Hypothalamus (tissue), 51 donors: ENCODE measurements at places on chromosomes 2 and 18.

GRCh38 chr2:173874003-173874893 lies 90.9 kb downstream of the SP3 start:
- no peak for DNase-seq

DNA sequence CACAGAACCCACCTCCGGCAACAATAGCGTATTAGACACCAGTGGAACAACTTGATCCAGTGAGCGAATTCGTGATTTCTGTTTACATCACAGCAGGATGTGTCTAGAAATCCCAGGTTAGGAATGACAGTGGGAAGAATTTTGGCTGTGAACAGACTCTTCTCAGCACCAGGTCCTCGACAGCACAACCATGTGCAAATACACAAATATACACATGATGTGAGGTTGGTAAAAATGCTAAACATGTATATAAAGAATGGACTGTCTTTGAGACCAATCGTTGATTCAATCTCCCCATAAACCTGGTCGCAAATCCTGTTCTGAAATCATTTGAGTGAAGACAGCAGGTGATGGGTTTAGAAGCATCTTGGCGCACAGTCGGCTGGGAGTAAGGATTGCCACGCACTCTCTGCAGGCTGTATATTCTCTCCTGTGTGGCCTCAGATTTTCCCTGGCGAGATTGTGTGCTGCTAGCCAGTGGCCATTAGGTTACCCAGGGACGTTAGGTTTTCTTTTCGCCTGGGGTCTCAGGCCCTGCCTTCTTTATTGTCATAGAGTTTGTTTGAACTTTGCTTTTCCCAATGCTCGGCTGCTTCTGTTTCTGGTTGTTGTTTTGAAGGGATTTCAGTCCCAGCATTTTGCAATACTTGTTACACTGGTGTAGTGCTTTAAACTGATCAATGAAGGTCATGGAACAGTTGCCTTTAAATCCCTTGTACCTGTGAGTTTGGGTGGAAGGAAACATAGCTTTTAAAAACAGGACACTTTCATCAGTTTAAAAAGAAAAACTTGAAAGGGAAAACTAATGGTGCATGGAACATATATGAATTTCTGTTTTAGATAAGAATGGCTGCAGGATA lies 147.3 kb downstream of the ALPK2 start:
- no peak for DNase-seq

- no peak for DNase-seq
Observed at GRCh38 chr2:219344751-219345430, 12.3 kb upstream of the RESP18 start.

- DNase-seq = no peak
Observed at GRCh38 chr2:170155022-170155722, 22.8 kb upstream of the MYO3B start.

DNA sequence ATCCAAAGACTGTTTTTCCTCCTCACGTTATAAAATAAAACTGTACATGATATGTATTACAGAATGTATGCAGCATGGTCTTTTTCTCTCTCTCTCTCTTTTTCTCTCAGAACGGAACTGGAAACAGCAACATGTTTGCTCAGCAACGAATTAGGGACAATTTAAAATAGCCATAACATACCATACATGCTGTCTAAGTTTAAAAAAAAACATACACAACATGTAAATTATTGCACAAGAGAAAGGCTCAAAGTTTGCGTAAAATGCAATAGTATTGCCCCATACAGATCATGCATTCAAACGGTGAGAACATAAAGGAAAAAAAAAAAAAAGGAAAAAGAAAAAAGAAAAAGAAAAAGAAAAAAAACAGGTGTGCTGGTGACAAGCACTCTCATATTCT lies 93.6 kb downstream of the BCL11A start:
- no peak for DNase-seq

GRCh38 chr2:221350616-221351015 lies 221.5 kb downstream of the EPHA4 start:
- no peak for DNase-seq

DNA sequence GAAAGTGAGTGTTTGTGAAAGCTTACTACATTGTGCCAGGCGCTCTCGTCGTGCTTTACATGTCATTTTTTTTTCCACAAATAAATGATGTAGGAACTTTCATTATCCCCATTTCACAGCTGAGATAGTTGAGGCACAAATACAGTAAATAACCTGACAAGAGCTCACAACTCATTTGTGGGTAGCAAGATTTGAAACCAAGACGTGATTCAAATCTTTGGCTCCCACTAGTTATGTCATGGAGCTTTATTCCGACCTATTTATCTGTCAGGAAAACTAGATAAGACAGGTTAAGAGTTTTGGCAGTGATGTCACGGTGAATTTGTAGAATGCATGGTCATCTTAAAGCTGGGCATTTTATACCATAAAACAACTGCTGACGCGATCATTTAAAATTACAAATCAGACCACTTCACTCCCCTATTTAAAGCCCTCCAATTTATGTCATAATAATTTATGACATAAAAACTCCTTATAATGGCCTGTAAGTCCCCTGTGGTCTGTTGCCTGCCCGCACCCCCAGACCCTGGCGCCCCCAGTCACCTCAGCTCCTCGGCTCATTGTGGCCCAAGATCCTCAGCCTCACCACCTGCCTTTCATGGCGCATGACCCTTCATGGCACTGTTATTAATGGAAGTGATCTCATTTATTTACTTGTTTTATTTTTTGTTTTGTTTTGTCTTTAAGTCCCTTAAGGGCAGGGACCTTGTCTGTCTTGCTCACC lies 678 bp upstream of the ZNF24 start:
- no peak for DNase-seq

DNA sequence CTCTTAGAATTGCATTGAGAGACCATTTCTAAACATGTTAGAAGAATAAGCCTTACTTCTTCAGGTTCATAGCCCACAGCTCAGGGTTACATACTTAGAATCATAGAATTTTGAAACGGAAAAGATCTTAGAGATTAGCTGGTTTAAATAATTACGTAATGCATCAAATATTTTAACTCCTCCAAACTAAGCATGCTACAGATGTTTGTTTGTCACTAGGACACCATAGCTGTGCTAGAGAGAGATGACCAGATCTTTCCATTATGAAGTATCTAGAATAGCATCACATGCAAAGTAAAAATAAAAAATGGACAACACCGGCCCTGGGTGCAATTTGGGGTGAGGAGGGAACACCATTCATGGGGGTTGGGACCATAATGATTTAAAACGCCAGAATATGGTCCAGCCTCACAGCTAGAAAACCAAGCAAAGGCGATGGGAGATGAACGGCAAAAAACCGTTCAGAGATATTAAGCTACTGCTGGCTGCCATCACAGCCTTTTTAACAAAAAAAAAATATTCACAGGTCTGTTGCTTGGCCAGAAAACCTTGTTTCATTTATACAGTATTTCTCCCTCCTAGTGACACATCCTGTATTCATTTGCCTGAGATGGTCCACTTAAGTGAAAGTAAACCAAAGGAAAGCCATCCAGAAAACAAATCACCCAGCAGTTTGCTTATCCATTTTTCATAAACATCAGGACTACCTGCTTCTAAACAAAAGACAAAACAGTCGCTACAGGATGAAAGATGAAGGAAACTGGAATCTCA lies 94.2 kb downstream of the EPHA4 start:
- no peak for DNase-seq

DNA sequence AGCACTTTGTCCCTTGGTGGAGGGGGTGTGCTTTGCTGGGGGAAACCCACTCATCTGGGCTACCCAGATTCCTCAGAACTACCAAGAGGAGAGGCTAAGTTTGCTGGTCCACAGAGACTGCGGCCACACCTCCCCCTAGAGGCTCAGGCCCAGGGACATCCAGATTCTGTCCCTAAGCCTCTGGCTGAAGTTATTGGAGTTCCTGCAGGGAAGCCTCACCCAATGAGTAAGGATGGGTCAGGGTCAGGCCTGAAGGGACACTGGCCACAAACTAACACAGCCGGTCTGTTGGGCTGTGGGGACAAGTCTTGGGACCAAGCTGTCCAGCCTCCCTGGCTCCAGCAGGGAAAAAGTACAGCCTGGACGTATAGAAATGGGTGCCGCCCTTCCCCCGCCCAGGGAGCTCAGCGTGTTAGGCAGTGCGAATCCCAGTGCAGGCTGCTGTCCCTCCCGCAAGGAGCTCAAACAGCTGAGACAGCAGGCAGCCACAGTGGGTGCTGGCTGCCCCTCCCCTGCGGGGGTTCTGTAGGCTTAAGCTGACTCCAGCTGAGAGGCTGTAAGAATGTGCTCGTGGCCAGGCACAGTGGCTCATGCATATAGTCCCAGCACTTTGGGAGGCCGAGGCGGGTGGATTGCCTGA lies 86.9 kb upstream of the ARL5A start:
- no peak for DNase-seq

DNA sequence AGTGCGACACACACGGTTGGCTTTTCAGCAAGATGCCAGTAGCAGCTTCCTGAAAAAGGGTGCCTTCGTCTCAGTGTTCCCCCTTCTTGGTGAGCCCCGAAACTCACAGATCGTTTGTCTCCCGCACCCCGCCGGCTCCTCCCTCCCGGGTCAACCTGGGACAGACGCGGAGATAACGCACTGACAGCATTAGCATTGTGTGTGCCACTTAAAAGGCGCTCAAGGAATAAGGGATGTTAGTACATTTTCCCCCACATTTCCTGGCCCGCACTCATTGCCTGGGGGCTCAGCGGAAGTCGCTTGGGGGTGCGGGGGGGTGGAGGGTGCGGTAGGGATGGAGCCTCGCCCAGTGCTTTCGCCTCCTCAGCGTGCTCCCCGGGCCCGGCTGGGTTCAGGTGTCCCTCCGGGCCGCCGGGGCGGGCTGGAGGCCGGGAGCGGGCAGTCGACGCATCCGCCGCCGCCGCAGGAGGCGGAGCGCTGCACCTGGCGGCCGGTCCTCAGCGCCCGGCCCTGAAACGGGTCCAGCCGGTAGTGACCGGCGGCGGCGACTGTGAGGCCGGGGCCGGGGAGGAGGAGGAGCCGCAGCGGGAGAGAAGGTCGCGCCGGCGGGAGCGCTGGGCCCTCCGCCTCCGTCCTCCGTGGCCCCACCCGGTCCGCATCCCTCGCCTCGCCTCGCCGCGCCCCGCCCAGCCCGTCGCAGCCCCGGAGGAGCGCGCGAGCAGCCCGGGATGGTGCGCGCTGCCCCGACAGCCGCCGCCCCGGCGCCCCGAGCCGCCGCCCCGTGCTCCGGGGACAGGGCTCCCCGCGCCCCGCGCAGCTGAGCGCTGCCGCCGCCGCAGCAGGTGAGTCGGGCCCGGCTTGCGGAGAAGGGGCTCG lies at the start of gene MFSD6:
TSS of gene MFSD6 (plus strand) at position 694 of the 876 bp plus-strand sequence. CDS start 27,675 bp downstream, outside the sequence.
- DNase-seq = peak; percentile 57

DNA sequence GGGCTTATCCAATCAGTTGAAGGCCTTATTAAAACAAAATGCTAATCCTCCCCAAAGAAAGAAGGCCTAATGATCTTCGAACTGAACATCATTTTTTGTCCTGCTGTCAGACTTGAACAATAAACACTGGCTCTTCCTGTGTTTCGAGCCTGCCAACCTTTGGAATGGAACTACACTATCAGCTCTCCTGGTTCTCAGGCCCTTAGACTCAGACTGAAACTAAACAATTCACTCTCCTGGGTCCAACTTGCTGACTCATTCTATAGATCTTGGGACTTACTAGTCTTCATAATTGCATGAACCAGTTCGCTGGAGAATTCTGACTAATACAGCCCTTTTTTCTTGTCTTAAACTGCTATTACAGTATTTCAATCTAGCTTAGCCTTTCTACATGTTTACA lies 235.2 kb downstream of the LNPK start:
- no peak for DNase-seq

DNA sequence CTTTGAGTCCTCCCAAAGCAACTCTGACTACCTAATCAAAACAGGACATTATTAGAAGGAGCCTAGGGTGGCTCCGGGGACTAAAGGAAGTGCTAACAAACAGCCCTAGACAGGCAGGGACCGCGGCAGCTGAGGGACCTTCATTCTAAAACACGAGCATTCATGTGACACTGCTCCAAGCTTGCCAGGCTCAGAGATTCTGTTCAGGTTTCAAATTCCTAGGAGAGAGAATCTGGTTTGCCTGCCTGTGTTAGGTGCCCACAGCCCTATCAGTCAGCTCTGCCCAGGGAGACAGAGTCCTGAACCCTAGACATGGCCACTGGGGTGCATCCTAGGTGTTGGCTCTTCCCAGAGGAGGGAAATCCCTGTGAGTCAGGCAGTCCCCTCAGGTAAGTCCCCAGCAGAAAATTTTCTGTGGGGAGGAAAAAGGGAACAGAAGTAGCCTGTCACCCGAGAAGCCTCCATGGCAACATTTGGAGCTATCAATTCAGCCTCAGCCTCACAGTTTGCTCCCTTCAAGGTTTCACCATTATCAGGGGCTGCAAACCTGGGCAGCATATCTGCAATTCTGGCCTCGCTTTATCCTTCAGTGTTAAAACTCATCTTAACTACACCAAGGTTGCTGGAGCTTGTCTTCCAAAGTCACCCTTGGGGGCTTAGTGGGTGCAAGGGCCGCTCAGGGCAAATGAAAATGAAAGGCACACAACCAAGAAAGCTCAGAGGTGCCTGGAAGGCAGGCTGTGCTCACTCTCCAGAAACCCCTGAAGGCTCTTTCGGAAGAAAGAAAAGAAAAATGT lies 28.6 kb downstream of the PCBP1 start:
- DNase-seq = no peak

- DNase-seq = peak; percentile 47
Observed at GRCh38 chr2:25877431-25878360, 591 bp downstream of the ASXL2 start.

- DNase-seq = no peak
Observed at GRCh38 chr2:123085484-123085883, 939.6 kb upstream of the CNTNAP5 start.

DNA sequence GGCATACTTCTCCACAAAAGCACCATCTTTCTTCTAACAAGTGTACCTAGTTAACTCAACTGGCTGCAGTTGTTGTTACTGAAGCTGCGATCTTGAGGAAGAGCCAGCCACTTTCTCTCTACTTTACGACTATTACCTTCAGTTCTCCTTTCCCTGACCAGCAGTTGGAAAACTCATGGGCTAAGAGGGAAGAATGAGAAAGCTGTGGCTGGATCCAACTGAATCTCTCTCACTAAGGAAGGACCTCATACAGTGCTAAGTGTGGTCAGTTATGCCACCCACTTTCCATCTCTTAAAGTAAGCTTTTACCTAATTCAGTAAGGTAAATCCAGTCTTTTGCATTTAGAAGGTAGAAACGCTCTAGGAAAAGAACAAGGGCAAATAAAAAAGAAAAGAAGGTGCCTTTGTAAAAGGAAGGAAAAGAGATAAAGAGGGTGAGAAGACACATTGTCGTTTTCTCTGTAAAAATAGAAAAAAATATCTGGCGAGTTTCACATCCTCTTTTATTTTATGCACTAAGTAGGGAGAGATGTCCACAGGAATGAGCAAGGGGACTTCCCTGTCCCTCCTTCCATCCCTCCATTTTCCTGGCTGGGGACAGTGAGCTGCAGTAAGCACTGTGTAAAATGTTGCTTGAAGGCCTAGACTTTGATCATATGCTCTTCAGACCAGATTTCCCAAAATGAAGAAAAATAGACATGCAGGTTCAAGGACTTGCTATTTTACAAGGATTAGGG lies 73.4 kb downstream of the PLEKHM3 start:
- DNase-seq = no peak

GRCh38 chr2:66538291-66538690 lies 103.4 kb downstream of the MEIS1 start:
- no peak for DNase-seq

DNA sequence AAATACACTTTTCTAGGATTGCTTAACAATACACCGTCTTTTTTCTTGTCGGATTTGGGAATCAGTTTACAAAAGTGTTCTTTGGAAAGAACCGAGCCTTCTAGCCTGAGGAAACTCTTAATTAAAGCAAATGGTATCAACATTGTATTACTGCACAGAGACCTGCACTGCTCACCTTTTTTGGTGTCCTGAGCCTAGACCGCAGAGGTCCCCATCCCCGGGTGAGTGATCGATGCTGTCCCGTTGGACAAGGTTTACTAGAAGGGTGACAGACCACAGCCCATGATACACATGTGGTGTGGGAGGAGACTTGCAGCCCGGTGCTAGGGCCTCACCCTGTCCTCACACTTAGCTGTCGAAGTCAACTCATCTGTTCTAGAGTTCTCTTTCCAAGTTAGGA lies 55.3 kb downstream of the TSHZ1 start:
- DNase-seq = no peak
